ENCODE measurements at places on chromosomes 3 and 15.

DNA sequence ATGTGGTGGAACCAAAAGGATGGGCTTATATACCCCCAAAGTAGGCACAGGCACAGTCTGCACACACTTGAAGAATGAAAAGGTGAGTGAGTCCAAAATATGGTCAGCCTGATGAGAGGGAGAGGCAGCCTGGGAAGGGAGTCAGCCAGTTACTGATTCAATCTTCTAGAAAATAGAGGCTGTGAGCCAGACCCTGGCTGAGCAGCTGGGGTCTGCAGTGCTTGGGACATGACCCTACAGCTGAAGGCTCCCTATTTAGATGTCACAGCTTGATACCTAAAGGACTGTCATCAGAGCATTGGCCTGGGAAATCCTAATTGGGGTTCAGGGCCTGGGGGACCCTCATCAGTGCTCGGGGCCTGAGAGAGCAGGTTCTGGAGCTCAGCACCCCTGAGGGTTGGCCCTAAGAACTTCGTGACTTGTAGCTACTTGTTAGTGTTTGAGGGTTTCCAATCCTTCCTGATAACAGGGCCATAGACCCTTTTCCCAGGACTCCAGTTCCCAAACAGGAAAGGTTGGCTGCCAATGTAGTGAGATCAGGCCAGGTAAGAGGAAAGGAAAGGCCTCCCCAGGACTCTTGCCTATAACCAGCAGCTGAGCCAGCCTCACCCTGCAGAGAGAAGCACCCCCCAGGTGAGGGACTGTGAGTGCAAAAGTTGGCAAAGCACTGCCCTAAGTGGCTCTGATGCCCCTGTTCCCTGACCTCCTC lies 54.7 kb upstream of the SLCO2A1 start:
- H3K4me3 ChIP-seq = no peak overlapping the region
- H3K36me3 ChIP-seq = no peaks in the 10 kb centered on the region
- H3K27me3 ChIP-seq = no peaks in the 10 kb centered on the region

GRCh38 chr3:111904376-111905241 lies 45.5 kb downstream of the PHLDB2 start:
- H3K4me1 ChIP-seq = peaks cover 90% of the 10 kb centered on the region
- peak overlapping the region; percentile 61 for H3K27ac ChIP-seq
- no peak for DNase-seq
- no peak overlapping the region for H3K4me3 ChIP-seq
- H3K36me3 ChIP-seq = peaks cover 11% of the 10 kb centered on the region
- H3K27me3 ChIP-seq = no peaks in the 10 kb centered on the region

DNA sequence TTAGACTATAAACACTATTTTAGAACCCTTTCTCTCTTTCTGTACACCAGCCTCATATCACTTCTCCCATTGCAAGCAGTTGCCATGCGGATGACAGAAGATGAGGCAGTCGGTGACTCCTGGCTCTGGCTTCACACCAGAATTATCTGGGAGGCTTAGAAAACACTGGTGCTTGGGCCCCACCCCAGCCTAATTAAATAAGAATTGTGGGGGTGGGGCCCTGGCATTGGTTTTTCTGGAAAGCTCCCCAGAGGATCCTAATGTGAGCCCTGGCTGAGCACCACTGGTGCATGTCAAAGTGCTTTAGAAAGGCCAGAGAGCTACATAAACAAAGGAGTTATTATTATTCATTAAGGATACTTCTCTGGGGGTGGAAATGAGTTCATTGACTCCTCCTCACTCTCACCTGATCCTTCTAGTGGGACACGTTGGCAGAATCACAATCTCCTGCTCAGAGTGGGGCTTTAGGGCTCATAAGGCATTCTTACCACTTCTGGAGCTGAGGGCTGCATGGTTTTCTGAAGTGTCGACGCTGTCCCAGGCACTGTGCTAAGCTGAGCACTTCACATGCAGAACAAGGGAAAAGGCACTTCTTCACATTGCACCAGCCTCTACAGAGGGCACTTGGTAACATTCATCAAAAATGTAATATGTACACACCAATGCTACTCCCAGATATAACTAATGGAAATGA lies 188.5 kb upstream of the TLE3 start:
- no peak for DNase-seq
- H3K4me1 ChIP-seq = peaks cover 32% of the 10 kb centered on the region
- no peaks in the 10 kb centered on the region for H3K27me3 ChIP-seq
- H3K36me3 ChIP-seq = no peaks in the 10 kb centered on the region

- H3K36me3 ChIP-seq = no peaks in the 10 kb centered on the region
- no peak overlapping the region for H3K27ac ChIP-seq
- H3K4me1 ChIP-seq = no peaks in the 10 kb centered on the region
- peaks cover 6% of the 10 kb centered on the region for H3K27me3 ChIP-seq
Observed at GRCh38 chr3:170027233-170028102, 10.3 kb upstream of the GPR160 start.

- H3K4me3 ChIP-seq = no peak overlapping the region
- no peaks in the 10 kb centered on the region for H3K36me3 ChIP-seq
- no peak overlapping the region for H3K27ac ChIP-seq
- no peaks in the 10 kb centered on the region for H3K27me3 ChIP-seq
Observed at GRCh38 chr3:195565716-195566115, 18.0 kb downstream of the APOD start.

- no peaks in the 10 kb centered on the region for H3K27me3 ChIP-seq
- no peak overlapping the region for H3K4me3 ChIP-seq
- H3K36me3 ChIP-seq = peaks cover 13% of the 10 kb centered on the region
- peaks cover 18% of the 10 kb centered on the region for H3K4me1 ChIP-seq
- no peak for DNase-seq
- H3K27ac ChIP-seq = no peak overlapping the region
Observed at GRCh38 chr15:60518511-60518910, 39.6 kb upstream of the ICE2 start.

GRCh38 chr15:101488300-101489164 lies 975 bp downstream of the PCSK6 start:
- H3K4me3 ChIP-seq = peak overlapping the region; percentile 69
- peak overlapping the region; percentile 70 for H3K27ac ChIP-seq
- peaks cover 6% of the 10 kb centered on the region for H3K36me3 ChIP-seq
- peaks cover 39% of the 10 kb centered on the region for H3K4me1 ChIP-seq

- no peaks in the 10 kb centered on the region for H3K27me3 ChIP-seq
- no peak overlapping the region for H3K4me3 ChIP-seq
- no peak for DNase-seq
- H3K36me3 ChIP-seq = peaks cover 51% of the 10 kb centered on the region
- peaks cover 99% of the 10 kb centered on the region for H3K4me1 ChIP-seq
Observed at GRCh38 chr3:105862217-105862616, 6.6 kb downstream of the CBLB start.

- no peak for DNase-seq
- H3K36me3 ChIP-seq = no peaks in the 10 kb centered on the region
- peaks cover 22% of the 10 kb centered on the region for H3K4me1 ChIP-seq
- H3K27ac ChIP-seq = peak overlapping the region; percentile 64
- peaks cover 50% of the 10 kb centered on the region for H3K27me3 ChIP-seq
Observed at GRCh38 chr3:13539292-13539638, 9.7 kb upstream of the FBLN2 start.

- peaks cover 86% of the 10 kb centered on the region for H3K4me1 ChIP-seq
- H3K4me3 ChIP-seq = peak overlapping the region; percentile 83
- peak; percentile 55 for DNase-seq
- peaks cover 41% of the 10 kb centered on the region for H3K36me3 ChIP-seq
Observed at GRCh38 chr15:63044645-63045464, 2.3 kb downstream of the TPM1 start.

GRCh38 chr15:35088329-35088728 lies 3.2 kb upstream of the NANOGP8 start:
- no peak overlapping the region for H3K4me3 ChIP-seq
- H3K27me3 ChIP-seq = no peaks in the 10 kb centered on the region
- no peaks in the 10 kb centered on the region for H3K4me1 ChIP-seq
- no peak overlapping the region for H3K27ac ChIP-seq
- no peak for DNase-seq
- H3K36me3 ChIP-seq = no peaks in the 10 kb centered on the region
